ENCODE measurements at places on chromosomes 4 and X.

GRCh38 chrX:69531031-69531755 is 27.1 kb downstream of the NALF2 start:
- DNase-seq = no peak

DNA sequence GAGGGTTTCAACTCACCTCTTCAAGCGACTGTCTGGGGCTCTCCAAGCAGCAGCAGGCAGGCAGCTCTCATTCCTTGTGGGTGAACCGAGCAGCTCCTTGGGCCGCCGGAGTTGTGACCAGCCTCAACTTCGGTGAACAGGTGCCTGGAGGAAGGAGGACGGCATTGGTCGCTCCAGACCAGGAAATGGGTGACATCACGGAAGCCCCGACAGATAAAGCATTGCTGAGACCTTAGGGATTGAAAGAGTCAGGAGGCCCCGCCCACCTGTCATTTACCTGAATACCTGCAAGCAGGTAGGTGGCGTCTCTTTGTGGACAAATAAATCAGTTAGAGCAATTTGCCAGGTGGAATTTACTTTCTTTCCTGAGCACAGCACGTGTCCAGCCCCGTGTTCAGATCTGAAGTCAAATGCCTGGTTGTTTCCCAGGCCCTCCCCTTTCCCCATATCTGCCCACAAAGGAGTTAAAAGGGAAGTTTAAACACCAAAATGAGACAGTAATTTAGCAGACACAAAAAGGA is at the start of gene LNX1:
LNX1 (minus strand) TSS at position 115 of the 521 bp plus-strand sequence. CDS start 17,484 bp downstream, outside the sequence.
- DNase-seq = no peak

- DNase-seq = no peak
These were observed 65.2 kb upstream of the FAM47B start for GRCh38 chrX:34877436-34877835.

DNA sequence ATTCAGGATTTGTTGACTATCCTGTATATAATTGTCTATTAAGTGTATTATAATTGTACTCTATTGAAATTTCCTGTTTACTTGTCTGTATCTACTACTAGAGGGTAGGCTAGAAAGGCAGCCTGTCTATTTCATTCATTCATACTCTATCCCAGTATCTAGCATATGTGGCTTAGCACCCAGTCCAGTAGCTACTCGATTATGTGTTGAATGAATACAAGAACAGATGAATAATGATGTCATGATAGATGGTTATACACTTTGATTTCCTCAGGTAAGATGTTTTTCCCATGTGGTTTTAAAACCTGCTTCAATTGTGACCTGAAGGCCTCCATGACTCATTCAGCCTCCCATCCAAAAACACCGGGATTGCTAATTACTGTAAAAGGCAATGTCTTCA is 68.0 kb downstream of the IL21 start:
- no peak for DNase-seq

DNA sequence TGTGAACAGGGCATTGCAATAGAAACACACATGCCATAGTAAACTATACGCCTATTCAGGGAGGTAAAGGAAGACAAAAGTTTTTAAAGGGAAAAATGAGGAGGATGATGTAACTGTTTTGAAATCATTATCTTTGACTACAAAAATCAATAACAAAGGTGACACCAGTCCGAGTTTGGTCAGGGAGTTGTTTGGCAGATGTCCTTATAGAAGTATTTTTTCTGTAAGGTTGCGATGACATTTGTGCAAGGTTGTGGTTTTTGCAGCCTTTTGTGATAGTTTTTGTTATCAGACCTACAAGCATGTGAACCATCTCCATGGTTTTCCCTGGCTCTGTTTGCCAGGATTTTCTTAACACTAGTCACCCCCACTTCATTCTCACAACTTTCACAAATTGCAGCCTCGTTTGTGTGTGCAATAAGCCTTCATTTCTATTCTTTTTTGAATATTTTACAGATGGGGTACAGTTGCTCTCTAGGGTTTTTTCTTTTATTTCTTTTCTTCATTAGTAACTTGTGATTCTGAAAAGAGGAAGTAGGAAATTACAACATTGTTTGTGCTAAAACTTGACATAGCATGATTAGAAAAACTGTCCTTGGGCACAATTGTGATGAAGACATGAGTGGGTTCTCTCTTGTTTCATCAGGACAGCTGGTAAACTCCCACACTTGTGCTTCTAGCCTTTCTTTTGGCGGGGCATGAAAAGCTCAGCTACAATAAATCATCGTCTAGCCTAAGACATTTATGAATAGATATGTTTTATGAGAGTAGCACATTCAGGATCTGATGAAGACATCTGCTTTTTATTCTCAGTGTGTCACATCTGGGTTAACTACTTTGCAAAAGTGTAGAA is 60.2 kb upstream of the PNPLA4 start:
- DNase-seq = no peak

DNA sequence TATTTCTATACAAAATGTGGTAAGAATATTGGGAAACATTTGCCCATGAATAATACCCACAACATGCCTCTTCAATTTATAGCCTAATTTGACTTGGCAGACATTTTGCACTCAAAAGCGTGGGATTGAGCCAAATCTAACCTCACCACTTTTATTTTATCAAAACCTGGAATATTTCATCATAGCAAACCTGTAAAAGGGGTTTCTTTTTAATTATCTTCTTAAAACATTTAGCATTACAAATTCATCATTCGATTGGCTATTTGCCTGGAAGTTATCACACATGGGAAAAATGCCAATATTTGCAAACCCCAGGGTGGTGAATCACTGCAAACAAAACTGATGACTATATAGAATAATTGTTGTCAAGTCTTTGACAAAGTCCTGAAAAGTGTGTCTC is 56.2 kb downstream of the VCX3B start:
- no peak for DNase-seq

GRCh38 chr4:2141022-2141761 is 82.1 kb downstream of the NAT8L start:
- DNase-seq = no peak

DNA sequence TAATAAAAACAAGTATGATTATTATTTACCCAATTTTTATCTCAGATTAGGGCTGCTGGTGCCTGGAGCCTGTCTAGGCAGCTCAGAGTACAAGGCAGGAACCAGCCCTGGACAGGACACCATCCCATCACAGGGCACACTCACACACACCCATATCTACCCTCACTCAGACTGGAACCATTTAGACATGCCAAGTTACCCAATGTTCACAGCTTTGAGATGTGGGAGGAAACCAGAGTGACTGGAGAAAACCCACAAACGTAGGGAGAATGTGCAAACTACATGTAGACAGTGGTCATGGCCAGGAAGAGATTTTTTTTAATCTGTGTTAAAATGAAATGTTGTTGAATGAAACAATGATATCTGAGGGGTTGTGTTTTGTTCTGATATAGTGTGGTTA is 35.7 kb upstream of the ADGRA3 start:
- no peak for DNase-seq

DNA sequence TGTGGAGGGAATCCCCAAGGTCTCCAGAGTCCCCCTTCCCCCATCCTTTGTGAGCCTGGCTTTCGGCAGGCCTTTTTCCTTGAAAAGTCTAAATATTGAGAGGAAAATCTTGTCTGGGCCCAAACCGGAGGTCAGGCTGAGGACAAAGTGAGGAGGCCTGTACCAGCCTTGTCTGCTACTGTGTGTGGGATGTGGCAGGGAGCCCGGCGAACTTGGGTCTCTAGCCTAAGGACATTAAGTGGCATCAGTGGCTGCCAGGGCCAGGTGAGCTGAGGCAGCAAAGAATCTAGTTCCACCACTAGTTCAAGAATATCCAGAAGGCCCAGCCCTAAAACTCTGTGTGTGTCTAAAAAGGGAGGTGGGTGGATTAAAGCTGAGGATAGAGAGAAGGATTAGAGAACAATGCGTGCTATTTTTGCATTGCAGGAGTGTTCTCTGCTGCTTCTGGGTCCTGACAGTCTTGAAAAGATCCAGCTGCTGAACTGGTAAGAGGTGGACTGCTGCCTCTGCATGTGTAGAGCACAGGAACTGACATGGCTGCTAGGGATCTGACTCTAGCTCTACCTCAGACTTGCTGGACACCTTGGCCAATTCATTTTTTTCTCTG is 1.2 kb upstream of the AMER1 start:
- no peak for DNase-seq

DNA sequence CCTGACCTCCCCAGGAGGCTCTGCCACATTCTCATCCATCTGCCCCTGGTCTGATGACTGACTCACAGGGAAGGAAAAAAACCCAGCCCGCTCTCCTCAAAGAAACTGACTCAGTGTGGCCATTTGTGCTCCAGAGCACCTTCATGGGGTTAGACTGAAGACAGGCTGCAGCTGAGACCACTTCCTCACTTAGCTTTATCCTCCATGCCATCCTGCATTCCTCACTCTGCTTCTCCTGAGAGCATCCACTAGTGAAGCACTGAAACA is 35.9 kb upstream of the HPSE start:
- no peak for DNase-seq

DNA sequence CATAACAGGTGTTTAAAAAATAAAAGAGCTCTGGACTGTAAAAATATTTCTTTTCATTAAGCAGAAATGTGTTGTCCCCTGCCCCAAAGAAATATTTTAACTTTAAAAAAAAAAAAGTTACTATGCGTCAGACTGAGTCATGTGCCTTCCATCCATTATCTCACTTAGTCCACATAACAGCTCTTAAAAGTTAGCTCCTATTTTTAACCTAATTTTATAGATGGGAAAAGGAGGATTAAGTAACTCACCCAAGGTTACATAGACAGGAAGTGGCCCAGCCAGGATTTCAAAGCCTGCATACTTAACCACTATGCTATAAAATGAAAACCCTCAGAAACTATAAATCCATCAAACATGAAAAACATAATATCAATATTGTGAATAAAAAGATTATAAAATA is 97.7 kb downstream of the MANBA start:
- DNase-seq = no peak

- DNase-seq = peak; percentile 4
These were observed 18.0 kb downstream of the ETDC start for GRCh38 chrX:135327299-135327698.

DNA sequence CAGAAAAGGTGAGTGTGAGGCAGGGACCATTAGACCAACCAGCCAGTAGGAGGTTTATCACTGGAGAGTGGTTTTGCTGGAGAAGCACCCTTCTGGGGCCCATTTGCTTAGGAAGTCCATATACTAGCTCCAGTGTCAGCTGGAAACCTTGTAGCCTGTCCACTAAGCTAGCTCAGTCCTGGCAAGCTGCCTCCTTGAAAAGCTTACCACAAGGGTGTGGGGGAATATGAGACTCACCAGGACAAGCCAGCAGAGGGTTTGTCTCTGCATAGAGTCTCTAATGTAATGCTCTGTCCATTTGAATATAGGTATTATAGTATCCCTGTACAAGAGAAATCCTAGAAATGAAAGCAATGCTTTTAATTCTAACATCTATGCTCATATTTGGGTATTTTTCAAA is 86.3 kb downstream of the FBXL5 start:
- DNase-seq = no peak

GRCh38 chr4:108854786-108855185 is 91.9 kb upstream of the ETNPPL start:
- DNase-seq = no peak

DNA sequence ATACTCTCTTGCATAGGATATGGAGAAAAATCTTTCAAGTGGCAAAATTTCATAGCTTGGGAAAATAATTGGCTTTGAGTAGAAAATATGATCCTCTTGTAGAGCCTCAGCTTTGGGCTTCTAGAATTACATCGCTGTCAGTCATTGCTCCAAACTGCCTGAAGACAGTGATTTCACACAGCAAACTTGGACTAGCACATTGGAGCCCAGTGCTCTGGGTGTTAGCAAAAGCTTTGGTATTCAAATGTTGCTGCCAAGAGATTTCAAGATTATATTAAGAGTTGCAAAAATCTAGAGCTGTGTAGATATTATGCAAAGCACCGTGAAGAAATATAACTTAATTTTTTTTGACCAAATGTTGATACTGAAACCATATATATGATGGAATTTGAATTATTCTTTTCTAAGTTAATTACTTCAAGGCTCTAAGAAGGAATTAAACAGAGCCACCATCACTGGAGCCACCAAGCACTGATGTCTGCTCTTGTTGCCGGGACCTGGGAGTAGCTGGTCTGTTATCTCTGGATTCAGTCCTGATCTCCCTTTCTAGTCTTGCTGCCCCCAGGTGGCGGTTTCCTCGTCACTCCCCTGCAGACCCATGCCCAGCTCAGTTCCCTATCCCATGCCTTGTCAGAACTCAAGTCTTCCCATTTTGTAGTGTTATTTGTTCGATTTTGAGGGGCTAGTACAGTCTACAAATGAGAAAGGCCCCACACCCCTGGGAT is 260.7 kb upstream of the SFRP2 start:
- peak; percentile 12 for DNase-seq

DNA sequence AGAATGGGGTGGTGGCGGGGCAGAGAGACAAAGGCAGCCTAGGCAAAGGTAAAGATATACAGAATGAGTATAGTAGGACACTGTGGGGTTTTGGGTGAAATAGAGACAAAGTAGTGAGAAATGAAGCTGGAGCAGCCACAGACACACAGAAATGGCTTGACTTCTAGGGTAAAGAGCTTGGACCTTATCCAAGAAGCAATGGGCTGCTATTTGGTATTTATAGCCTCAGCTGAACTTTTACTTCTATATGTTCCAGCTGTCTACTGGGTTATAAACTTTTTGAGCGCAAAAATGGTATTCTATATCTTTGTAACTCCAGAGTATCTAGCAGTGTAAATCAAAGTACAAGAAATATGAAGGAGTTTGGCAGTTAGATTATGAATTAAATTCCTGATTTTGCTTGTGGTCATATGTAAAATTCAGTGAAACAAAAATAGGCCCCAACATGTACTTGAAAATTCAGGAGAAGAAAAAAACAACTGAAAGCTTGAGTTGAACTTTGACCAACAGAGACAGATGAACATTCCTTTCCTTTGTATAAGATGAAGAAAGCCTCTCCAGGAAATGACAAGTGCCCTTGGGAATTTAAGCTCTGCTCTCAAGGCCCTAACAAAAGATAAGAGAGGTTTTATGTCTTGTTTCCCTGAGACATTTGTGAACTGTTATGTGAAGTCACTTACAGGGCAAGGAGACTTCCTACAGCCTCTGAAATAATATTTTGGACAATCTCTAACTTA is 354.1 kb downstream of the CHIC1 start:
- no peak for DNase-seq

DNA sequence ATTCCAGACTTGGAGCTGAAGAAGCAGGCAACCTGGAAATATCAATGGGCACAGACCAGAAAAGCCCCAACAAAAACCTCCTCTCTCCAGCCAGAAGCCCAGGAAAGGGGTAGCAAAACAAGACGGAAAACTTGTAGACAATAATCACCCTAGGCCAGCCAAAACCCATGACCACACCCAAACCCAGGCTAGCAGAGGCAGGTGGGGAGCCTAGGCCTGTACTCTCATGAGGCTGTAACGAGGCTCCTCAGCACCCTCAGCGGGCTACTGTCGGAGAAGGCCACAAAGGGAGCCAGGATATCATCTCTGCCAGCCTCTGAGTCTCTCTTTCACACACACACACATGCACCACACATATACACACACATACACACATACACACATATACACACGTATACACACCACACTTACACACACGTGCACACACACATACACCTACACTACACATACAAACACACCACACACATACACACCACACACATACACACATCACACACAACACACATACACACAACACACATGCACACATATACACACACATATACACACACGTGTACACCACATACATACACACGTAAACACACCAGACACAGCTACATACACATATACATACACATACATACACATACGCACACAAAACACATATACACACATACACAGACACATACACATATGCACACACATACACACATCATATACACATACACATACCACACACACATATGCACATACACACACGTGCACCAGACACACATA is 90.6 kb downstream of the FHDC1 start:
- DNase-seq = peak; percentile 22

Data from erythroblast (primary cell).